ENCODE measurements at places on chromosomes 4 and X.

- no peak for DNase-seq
Observed at GRCh38 chr4:86975927-86976326, 41.1 kb downstream of the AFF1 start.

DNA sequence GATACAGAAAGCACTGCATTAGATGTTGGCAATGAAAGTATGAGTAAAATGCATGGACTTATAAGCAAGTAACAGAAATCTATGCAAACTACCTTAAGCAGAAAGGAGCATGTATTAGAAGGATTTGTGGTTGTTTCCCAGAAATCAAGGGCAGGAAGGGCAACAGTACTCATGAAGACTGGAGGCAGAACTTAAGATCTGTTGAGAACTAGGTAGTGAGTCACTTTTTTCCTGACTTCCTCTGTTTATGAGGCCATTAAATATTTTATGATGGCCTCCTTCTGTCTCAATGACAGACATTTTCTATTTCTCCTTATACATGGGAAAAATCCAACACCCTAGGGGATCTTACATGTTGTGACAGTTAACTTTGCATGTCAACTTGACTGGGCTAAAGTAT is 398.2 kb downstream of the MID1IP1 start:
- DNase-seq, result no peak

GRCh38 chr4:92522356-92522755 is 218.6 kb downstream of the GRID2 start:
- DNase-seq, result no peak

GRCh38 chr4:154361450-154361849 is 130.1 kb downstream of the DCHS2 start:
- no peak for DNase-seq

DNA sequence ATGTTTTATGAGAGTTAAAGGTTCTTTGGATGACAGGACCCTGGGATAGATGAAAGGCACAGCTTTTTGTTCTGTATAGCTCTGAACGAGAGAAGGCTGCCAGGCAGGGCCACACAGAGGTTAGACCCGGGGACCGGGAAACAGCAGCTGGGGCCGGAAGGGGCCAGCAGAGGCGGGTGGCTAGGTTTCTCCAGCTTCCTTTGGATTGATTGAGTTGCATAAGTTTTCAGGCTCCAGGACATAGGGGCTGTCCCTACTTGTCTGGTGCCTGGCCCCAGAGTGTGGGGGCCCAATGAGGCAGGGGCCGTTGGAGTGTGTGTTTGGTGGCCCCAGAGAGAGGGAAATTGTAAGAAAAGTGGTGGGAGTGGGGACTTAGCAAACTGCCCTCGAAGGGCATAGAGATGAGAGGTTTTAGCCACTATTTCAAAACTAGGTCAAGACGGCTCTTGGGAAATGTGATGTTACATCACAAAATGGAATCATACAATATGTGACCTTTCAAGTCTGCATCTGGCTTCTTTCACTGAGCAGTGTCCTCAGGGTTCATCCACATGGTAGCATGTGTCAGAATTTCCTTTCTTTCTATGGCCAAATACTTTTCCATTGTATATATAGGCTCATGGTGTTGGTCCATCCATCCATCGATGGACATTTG is 3.7 kb downstream of the ZFP92 start:
- DNase-seq, result no peak

DNA sequence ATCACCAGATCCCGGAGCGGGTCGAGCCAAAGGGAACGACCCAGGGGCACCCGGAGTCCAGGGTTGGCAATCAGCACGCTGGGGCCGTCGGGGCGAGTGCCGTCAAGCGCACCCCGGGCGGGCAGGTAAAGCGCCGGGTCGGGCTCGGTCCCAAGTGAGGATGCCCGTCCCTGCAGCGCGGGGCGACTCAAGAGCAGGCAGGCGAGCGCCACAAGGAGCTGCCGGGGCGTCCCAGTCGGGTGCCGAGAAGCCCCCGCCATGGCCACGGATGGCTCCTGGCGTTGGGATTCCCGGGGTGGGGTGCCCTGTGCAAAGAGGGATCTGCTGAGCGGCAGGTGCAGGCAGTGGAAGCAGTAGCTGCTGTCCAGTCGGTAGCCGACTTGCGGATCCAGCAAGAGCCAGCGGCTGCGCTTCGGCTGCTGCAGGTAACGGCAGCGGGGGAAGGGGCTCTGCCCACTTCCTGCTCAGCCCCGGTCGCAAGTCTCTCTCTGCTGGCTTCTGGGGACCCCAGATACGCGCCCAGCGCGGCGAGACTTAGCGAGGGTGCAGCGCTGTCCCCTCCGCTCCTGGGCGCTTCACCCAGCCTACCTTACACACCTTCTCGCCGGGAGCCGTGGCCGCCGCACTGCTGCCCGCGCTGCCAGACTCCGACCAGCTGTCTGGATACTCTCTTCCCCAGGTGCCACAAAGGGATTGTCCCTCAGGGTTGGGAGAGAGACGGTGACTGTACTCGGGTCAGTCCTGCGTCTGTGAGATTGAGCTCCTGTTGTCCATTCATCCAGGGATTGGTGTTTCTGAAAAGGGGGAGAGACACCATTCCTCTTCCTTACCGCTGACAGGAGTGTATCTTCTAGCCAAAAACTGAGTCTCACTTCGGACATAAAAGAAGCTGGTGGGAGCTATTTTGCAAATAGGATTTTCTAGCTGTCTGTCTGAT is at the start of gene FREM3:
FREM3 (minus strand) TSS at position 260 of the 937 bp plus-strand sequence; CDS start at position 260, 0 bp downstream.
- peak; percentile 2 for DNase-seq

- no peak for DNase-seq
Observed at GRCh38 chr4:47213971-47214370, 182.6 kb downstream of the GABRB1 start.

- DNase-seq, result no peak
Observed at GRCh38 chrX:24229976-24230375, 80.4 kb downstream of the ZFX start.

DNA sequence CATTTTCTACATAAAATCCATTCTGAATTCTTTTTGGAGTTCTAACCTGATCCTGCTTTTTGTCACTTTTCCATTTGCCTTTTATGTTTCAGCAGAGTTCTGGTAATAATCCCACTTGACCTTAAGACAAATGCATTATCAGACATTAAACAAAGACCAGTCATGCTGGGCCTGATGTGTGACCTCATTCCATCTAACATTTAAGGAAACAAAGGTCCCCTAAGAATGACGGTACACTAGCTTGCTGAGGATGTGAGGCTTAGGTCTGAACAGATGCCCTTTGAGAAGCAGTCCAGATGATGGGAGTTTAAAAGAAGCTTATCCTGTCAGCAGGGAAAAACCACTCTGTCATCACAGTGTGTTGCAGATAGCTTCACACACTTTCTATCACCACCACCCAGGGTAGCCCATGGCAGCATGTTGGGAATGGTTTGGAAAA is 38.1 kb upstream of the PDE5A start:
- DNase-seq, result no peak

GRCh38 chrX:46577221-46578005 is 3.8 kb downstream of the CHST7 start:
- no peak for DNase-seq

- no peak for DNase-seq
Observed at GRCh38 chr4:109873791-109874514, 26.0 kb downstream of the LRIT3 start.

- DNase-seq, result no peak
Observed at GRCh38 chrX:39220952-39221351, 419.7 kb downstream of the MID1IP1 start.

- no peak for DNase-seq
Observed at GRCh38 chrX:115940888-115941332, 229.6 kb upstream of the AGTR2 start.

GRCh38 chr4:180156684-180157083 is 2086.5 kb upstream of the TENM3 start:
- no peak for DNase-seq

DNA sequence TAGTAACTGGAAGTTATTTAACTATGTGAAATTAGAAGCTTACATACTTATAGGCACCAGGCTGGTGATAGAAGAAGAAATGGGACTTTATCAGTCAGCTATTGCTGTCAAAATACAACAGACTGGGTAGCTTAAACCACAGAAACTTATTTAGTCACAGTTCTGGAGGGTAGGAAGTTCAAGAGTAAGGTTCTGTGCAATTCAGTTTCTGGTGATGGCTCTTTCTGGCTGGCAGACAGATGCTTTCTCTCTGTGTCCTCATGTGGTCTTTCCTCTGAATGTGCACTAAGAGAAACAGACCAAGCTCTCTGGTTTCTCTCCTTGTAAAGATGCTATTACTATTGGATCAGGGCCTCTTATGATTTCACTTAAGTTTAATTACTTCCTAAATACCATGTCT is 92.1 kb upstream of the ANKRD50 start:
- DNase-seq, result no peak

DNA sequence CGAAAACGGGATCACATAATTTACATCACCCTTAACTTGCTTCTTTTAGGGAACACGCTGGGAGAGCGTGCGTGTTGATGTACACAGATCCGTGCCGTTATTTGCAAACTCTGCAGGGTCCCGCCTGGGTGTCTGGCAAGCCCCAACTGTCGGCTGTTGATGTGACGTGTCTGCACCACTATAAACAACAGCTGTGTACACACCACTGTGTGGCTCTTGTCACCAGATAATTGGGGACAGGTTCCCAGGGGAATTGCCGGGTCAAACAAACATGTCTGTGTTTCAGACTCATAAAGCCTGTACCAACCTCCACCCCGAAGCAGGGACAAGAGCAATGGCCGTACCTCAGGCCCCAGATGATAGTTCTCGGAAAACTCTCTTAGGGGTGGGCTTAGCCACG is 105.0 kb upstream of the AFAP1 start:
- peak; percentile 72 for DNase-seq

- no peak for DNase-seq
Observed at GRCh38 chrX:42143866-42144592, 220.7 kb upstream of the CASK start.

Measured in NCI-H2029 treated with DMSO at 0.1 percent for 48 hours (cell line).